ENCODE measurements at places on chromosomes 2 and 18. TPM values are rescaled to one million over a fixed set of nuclear protein-coding genes. Genes with fewer than 3 reads are reported as not detected.

Gene RAB6C
- 0.78 TPM for total RNA-seq

Gene KCNIP3
- 6.9 TPM for total RNA-seq

Gene TUBA3E
- total RNA-seq, result not detected

Gene CAVIN2
- total RNA-seq, result 6.6 TPM

Gene SNED1
- 3.3 TPM for total RNA-seq

Gene KANSL3
- 32.1 TPM for total RNA-seq
